ENCODE measurements at places on chromosomes 7 and 10.

DNA sequence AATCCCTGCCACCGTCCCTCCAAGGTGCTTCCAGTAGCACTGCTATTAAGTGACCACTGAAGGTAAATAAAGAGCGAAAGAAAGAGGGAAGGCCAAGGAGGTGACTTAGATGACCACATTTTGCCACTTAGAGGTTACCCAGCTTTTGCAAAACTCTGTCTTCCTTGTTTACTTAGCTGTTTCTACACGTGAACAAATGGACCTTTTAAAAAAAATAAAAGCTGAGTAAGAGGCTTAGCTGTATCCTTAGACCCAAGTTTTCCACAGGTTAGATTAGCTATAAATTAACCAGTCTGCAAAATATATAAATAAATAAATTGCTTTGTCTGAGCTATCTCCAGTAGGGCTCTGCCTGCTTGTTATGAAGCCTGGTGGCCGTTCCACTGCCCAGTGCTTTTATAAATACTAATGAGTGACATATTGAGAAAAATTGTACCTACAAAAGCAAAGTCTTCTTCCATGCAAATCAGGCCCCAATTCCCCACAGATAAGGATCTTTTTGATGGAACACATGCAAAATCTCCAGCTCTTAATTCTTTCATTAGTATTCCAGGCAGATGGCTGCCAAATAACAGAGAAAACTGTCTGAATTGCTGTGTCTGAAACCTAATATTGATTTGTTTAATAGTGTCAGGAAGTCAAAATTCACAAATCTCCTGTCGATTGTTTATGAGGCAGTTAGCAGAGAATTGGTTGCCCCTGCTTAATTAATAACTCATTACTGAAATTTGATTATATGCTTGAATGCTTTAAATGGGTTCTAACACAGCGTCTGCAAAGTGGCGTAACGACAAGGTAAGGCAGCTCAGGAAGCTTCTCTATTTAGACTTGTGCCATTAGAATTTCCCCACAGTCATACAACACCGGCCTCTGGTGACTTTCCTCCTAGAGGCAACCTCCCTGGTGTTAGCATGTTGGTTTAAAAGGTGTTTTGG, 176.7 kb downstream of the EMX2 start:
- DNase-seq = no peak

- DNase-seq = no peak
Measured at GRCh38 chr7:100122067-100122466, 2.6 kb downstream of the CNPY4 start.

GRCh38 chr10:109957092-109957797, 33.9 kb upstream of the XPNPEP1 start:
- DNase-seq = no peak

DNA sequence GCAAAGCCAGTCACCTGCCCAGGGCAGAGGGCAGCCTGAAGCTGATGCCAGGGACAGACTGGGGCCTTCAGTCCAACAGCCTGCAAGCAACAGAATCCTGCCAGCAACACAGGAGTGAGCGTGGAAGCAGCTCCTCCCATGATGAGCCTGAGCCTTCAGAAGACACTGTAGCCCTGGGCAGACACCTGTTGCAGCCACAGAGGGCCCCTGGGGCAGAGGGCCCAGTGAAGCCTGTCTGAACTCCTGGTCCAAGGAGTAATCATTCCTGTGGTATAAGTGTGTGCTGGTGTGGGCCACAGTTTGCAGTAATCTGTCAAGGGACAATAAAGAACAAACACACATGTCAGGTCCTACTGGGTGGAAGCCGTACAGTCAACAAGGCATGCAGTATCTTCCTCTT, 2.9 kb upstream of the PFKP start:
- no peak for DNase-seq

GRCh38 chr10:21626457-21627161, 92.6 kb downstream of the MLLT10 start:
- DNase-seq = no peak
